ENCODE measurements at places on chromosomes 2 and 18.

DNA sequence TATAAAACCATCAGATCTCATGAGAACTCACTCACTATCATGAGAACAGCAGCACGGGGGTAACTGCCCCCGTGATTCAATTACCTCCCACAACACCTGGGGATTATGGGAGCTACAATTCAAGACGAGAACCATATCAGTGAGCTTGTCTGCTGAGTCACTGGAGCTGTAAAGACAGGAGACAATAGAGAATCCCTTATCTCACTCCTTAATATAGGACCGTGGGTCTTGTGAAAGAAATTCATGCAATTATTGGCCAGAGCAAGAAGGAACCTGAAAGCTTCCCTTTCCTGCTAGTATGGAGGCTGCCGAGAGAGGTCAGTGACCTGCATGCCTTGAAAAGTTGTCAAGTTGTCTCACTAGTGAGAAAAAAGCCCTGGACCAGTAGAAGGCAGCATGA lies 9.5 kb upstream of the TNFAIP6 start:
- no peak for DNase-seq

DNA sequence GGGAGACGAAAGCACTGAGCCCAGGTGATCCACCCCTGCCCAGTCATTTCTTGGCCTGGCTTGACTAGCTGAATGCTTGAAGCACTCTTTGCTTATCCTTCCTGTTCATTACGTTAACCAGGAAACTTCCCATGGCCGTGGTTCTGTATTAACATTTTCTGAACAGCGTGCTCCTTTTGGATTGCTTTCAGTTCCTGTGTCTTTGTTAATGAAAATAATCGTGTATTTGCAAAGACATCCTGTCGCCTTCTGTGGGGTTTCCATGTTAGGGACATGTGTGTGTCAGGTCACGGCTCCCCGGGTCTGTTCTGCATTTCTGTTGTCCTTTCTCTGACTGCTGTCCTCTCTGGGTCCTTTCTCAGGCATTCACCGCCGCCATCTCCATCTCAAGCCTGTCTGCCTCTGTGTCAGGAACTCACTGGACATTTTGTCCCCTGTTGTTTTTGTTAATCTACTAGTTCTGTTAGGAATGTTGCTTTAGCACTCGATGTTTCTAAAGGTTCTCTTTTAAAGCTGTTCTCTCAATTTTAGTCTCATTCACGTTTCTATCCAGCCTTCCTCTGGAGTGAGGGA lies 434.1 kb upstream of the HS6ST1 start:
- DNase-seq: no peak

- DNase-seq: peak; percentile 9
These were observed 95.9 kb downstream of the NEB start for GRCh38 chr2:151638191-151638933.

DNA sequence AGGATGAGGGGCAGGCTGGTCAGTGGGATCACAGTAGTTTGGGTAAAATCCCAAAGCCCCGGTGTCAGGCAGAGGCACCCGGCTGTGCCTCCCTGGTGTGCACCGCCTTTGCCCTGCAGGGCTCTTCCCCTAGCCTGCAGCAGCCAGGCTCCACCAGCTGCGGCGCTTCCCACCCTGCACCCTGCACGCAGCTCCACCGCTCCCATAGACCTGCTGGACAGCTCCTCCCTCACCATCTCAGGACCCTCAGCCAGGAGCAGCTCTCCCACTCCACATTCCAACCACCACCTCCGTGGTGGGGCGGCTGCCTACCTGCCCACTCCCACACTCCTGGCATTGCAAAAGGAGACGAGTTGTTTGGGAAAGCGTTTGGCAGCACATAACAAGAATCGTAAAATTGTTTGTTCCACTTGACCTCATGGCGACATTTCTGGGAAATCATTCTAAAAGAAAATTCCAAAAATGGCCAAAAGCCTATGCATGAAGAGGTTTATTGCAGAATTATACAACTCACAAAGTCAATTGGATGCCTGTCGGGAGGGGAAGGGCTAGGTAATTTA lies 287.4 kb upstream of the HDAC4 start:
- no peak for DNase-seq

GRCh38 chr2:9168821-9169221 lies 37.8 kb upstream of the ASAP2 start:
- DNase-seq: no peak

DNA sequence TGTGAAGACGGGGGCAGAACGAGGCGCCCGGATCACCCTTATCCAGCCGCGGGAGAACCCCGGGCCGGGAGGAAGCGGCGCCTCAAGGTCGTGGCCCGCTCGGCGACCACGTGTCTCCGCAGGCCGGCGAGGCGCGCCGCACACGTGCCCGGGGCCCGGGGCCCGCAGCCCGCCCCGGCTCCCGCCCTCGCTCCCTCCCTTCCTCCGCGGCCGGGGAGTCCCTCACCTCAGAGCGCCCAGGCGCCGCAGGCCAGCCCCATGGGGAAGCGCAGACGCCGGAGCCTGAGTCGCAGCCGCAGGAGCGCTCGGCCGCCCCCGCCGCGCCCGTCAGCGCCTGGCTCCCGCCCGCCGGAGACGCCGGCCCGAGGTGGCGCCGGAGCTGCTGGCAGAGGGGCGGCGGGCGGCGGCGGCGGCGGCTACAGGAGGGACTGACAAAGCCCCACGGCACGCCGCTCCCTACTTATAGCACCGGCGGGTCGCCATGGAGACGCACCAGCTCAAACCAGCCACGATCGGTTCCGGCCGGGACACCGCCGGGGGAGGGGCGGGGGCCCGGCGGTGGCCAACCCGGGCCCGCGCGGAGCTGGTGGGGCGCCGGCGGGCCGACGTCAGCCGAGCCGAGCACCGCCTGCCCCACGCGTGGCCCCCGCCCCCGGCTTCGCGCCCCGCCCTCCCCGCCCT lies at the start of gene ODC1:
Gene ODC1 (minus strand): TSS at position 433 of the 681 bp plus-strand sequence. CDS start 3,295 bp downstream, outside the sequence.
- peak; percentile 97 for DNase-seq

- DNase-seq: no peak
These were observed 28.8 kb downstream of the SDC1 start for GRCh38 chr2:20196053-20196656.

DNA sequence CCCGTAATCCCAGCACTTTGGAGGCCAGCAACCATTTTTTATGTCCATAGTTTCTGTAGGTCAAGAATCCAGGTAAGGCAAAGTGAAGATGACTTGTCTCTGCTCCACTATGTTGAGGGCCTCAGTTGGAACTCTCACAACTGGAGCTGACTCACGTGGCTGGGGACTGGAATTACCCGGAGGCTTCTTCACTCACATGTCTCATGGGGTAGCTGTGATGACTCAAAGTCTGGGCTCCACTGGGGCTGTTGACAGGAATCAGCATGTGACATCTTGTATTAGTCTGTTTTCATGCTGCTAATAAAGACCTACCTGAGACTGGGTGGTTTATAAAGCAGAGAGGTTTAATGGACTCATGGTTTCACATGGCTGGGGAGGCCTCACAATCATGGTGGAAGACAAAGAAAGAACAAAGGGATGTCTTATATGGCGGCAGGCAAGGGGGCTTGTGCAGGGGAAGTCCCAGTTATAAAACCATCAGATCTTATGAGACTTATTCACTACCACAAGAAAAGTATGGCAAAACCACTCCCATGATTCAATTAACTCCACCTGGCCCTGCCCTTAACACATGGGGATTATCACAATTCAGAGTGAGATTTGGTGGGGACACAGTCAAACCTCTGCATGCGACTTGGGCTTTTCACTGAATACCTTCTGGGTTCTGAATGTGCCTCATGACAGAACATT lies 7.8 kb upstream of the PPP1R1C start:
- no peak for DNase-seq

DNA sequence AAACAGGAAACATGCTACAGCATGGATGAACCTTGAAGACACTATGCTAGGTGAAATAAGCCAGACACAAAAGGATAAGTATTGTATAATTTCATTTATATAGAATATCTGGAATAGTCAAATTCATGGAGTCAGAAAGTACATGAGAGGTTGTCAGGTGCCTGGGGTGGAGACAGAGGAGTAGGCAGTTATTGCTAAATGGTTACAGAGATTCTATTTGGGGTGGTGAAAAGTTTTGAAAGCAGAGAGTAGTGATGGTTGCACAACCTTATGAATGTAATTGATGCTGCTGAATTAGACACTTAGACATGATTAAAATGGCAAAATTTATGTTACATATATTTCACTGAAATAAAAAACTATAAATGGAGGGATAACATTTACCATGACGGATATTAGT lies 197.4 kb downstream of the VAPA start:
- DNase-seq: no peak

GRCh38 chr2:79292239-79292957 lies 132.8 kb upstream of the REG3A start:
- no peak for DNase-seq

DNA sequence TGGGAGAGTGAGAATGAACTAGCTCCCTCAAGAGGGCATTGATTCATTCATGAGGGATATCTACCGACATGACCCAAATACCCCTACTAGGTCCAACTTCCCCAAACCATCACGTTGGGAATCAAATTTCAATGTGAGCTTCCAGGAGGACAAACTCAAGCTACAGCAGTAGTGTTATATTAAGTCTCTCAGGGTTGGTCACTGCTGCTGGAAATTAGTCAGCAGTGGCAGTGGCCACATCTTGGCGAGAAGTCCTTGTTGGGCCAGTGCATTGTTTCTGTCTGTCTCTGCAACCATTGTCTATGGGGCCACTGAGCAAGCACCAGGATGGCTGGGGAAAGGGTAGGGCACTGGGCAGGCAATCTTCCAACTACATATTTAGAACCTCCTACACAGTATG lies 47.5 kb downstream of the THUMPD2 start:
- DNase-seq: no peak

DNA sequence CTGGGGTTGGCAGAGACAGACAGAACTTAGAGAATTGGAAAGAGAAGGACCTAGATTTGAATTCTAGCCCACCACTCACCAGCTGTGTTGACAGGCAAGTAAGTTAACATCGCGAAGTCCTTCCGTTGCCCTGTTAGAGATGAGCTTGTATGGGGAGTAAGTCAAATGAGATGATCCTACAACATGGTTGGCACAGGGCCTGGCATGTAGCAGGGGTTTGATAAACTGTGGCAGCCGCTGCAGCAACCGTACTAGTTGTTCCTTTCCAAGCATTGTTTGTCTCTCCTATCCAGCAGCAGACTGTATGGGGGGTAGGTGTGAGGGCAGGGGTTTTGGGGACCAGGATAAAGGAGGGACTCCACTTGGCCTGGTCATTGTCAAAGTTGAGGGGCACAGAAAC lies 16.0 kb downstream of the TET3 start:
- no peak for DNase-seq

DNA sequence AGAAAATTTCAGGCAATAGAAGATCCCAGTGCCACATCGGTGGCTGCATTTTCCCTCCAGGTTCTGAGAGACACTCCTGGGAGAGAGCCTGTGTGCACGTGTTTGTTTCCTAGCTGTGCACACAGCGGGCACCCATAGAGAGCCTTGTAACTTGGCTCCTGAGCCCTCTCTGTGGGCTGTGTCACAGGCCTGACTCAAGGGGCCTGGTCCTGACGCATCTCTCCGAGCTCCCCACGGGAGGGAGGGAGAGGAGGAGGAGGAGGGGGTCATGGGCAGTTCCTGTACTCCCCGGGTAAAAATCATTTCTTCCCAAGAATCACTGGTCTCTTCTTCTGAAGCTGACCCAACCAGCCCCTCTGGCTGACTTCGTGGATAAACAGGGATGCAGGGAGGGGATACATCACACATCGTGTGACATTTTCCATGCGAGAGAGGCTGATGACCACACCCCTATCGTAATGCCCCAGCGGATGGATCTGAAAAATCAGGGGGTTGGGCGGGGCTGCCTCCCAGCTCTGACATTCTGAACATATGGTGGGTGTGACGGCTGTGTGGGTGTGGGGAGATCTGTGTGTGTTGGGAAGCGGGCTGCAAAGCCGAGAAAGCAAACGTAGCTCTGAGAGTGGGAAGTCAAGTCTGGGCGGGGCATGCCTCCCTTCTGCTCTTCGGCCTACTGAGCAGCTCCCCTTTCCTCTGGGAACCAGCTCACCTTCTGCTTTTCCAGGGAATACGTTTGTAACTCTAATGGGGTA lies 308.3 kb upstream of the HS6ST1 start:
- DNase-seq: no peak

- no peak for DNase-seq
These were observed 37.7 kb upstream of the RNF103 start for GRCh38 chr2:86661333-86661732.

DNA sequence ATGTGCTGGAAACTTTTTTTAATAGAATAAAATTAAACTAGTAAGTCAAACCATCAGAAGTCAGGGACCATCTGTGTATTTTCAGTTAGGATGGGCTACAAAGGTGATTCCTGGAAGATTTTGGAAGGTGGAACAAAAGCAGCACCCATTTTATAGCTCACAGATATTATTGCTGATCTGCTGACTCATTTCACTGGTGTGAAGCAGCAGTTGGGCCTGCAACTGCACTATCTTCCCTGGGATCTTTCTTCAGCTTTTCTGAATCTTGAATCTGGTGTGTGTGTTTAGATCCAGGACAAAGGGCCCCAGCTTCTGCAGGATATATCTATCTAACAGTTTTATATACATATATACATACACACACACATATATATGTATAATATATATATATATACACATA lies 35.6 kb upstream of the BCL11A start:
- no peak for DNase-seq

DNA sequence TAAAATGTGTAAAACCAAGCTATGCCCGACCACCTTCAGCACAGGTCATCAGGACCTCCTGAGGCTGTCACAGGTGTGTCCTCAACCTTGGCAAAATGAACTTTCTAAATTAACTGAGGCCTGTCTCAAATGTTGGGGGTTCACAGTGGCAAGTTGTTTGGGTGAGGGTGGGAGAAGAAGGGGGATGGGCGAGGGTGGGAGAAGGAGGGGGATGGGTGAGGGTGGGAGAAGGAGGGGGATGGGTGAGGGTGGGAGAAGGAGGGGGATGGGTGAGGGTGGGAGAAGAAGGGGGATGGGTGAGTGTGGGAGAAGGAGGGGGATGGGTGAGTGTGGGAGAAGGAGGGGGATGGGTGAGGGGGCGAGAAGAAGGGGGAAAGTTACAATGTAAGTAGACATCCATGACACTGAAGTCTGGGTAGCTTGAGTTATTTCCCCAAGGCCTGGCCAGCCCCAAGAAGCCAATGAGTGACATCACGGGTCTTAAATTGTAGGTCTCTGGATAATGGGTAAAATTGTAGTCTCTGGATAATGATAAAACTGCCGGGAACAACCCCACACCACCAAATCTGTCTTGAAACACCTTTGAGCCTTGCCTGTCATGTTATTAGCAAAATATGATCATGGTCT lies 56.3 kb downstream of the TIMM21 start:
- DNase-seq: no peak

DNA sequence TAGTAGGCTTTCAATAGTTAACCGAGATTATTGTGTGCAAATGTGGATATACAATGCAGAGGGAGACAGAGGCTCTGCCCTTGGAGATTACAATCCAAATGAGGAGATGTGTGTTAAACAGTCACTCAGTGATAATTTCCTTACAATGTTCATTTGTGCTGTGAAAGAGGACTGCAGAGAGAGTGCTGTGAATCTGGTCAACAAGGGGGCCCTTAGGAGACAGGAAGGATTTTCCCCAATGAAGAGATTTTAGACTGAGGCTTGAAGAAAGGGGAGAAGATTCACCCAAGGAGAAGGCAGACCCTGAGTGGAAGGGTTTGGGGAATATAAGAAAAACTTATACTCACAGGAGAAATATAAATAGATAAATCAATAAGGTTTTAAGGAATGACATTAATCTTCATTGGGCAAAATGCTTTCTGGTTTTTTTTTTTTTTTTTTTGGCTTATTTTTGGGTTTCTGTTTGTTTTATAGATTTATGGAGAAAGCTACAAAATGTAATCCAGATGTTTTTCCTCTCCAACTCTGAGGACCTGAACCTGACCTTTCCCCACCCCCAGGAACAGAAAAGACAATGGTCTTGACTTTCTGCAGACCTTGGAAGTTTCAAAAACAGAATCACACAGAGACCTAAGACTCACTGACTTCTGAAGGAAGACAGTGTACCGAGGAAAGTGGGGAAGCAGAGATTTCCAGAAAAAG lies 151.3 kb upstream of the SERPINE2 start:
- no peak for DNase-seq

All from stimulated activated CD4-positive, alpha-beta T cell treated with anti-CD3 and anti-CD28 coated beads, Interleukin-15, amount 100 ng/mL, for 1 hour (primary cell).